Left lobe of liver (tissue), 2 donors: ENCODE measurements at places on chromosomes 16 and 17. TPM values are rescaled to one million over a fixed set of nuclear protein-coding genes. Genes with fewer than 3 reads are reported as not detected.

Gene GJC1
- total RNA-seq, result 0.53 TPM

Gene RTN4RL1
- 1.8 TPM for total RNA-seq

Gene ERN2
- total RNA-seq, result 0.05 TPM

Gene IGSF6
- 2.8 TPM for total RNA-seq

Gene CRHR1
- total RNA-seq, result not detected

Gene AGRP
- total RNA-seq, result not detected

Gene SEZ6
- not detected for total RNA-seq

Gene NHLRC4
- 0.28 TPM for total RNA-seq

Gene LRRC37A
- 0.45 TPM for total RNA-seq

Gene MYH13
- not detected for total RNA-seq

Gene GRIN2A
- 0.03 TPM for total RNA-seq

Gene RASD1
- total RNA-seq, result 1.1 TPM

Gene KRT32
- total RNA-seq, result not detected

Gene FOXF1
- total RNA-seq, result 1.7 TPM

Gene ADORA2B
- total RNA-seq, result 0.35 TPM

Gene BORCS6
- total RNA-seq, result 4.5 TPM

Gene ASGR1
- 526 TPM for total RNA-seq

Gene SCARF1
- total RNA-seq, result 12.5 TPM

Gene METTL23
- 17.5 TPM for total RNA-seq

Gene CES1
- 2,727 TPM for total RNA-seq

Gene ARHGAP23
- 3.3 TPM for total RNA-seq

Gene CLEC19A
- total RNA-seq, result not detected

Gene RFWD3
- 8.8 TPM for total RNA-seq

Gene KRT39
- not detected for total RNA-seq

Gene SCIMP
- 2.3 TPM for total RNA-seq

Gene NPIPB2
- 5.2 TPM for total RNA-seq

Gene VMO1
- 8.2 TPM for total RNA-seq
